Caco-2 (cell line): ENCODE measurements at places on chromosomes 12 and 14. TPM values are rescaled to one million over a fixed set of nuclear protein-coding genes. Genes with fewer than 3 reads are reported as not detected.

- DNase-seq: no peak
Measured at GRCh38 chr14:71803539-71804260, 128.5 kb upstream of the RGS6 start.

- no peak for DNase-seq
Measured at GRCh38 chr12:127690161-127690560, 576.8 kb upstream of the TMEM132C start.

DNA sequence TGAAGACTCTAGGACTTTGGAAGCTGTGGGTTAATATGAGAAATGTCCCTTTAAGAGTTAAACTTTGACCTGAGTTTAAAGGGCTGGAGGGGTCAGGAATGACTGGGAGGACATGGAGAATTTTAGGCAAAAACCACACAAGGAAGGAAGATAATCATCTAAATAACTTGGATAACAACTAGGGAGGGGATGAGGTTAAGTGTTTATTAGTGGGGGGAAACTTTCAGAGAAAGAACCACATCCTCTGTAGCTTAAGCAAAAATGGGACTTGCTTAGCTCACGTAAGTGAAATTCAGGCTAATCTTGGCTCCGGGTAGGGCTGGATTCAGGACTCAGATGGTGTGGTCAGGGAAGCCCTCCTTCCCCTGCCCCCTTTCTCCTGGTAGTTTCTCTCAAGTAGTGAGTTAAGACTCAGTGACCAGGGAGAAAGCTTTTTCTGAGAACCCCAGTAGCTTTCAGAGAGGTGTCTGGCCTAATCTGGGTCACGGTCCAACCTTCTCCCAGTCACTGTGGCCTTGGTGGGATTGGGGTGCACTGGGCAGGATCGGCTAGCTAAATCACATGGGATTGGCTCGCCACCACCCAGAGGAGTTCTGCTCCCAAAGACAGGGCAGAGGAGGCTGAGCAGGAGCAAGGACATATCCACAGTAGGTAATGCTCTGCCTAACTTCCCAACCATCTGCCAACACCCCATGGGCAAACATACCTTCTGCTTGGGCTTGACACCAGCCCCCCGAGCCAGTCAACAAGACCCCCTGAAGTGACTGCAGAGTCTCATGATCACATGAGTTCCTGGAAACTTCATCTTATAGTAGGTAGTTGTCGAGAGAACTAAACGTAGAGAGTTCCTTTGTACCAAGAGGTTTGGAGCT lies 52.8 kb downstream of the ARF6 start:
- DNase-seq: no peak

DNA sequence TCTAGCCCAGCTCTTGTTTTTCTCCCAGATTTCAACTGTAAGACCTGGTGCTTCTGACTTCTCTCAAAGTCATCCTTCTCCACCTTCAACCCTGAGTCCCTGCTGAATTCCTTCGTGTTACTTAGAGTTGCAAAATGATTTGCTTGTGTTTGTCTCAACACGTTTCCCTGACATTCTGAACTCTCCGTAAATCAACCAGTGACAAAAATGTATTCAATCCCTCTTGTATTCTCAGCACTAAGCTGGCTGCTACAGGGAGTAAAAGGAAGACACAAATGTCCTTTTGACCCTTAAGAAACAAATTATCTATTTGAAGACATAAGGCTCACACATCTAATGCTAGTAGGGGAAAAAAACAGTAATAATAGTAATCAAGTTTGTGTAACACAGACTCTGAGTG lies 514.0 kb upstream of the TMPO start:
- no peak for DNase-seq

DNA sequence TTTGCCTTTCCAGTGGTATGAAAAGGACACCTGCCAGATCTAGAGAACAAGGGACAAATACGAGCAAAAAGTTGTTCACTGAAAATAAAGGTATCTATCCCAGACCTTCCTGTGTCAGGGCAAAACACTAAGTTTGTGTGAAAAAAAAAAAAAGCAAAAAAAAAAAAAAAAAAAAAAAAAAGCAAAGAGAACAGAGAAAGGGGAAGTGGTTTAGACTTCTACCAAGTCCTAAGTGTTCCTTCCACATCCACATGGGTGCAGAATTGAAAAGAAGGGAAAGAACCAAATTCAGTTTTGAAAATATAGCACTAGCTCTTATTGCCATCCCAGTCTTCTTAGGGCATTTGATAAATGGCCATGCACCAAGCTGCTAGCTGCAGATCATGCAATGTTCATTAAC lies 41.7 kb downstream of the ZCRB1 start:
- no peak for DNase-seq

- DNase-seq: no peak
Measured at GRCh38 chr14:95662376-95663186, 23.6 kb upstream of the TCL1B start.

- DNase-seq: no peak
Measured at GRCh38 chr14:68658029-68658509, 134.8 kb downstream of the ZFP36L1 start.

Gene KRT83
- total RNA-seq: not detected in 2 replicates

Gene OTX2
- not detected in 2 replicates for total RNA-seq
